ENCODE measurements at places on chromosomes 1 and 21. TPM values are rescaled to one million over a fixed set of nuclear protein-coding genes. Genes with fewer than 3 reads are reported as not detected.

DNA sequence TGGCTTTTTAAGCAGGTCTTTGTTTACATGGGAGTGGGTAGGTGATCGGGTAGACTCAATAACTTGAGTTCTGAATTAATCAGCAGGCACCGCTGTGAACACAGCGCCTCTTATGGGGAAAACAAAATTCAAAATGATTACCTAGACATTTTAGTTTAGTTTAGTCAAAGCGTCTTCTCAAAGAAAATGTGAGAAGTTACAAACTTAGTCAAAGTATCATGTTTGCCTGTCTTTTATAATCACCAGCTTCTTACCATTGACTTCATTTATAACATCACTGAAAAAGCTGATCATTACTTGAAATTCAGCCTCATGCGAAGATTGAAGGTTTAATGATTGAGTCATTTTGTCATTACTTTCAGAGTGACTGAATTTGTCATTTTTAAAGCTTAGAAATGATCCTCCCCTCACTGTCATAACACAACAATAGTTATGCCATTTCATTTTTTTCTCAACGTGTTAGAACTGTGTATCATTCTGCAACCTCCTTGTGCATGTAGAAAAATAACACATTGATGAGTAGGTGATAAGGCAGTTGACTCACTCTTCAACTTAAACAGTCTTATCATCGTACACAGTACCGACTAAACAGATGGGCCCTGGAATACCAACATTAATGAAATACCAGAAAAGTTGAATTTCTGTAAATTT is 188.5 kb downstream of the NFIA start:
- peak; percentile 24 for DNase-seq

DNA sequence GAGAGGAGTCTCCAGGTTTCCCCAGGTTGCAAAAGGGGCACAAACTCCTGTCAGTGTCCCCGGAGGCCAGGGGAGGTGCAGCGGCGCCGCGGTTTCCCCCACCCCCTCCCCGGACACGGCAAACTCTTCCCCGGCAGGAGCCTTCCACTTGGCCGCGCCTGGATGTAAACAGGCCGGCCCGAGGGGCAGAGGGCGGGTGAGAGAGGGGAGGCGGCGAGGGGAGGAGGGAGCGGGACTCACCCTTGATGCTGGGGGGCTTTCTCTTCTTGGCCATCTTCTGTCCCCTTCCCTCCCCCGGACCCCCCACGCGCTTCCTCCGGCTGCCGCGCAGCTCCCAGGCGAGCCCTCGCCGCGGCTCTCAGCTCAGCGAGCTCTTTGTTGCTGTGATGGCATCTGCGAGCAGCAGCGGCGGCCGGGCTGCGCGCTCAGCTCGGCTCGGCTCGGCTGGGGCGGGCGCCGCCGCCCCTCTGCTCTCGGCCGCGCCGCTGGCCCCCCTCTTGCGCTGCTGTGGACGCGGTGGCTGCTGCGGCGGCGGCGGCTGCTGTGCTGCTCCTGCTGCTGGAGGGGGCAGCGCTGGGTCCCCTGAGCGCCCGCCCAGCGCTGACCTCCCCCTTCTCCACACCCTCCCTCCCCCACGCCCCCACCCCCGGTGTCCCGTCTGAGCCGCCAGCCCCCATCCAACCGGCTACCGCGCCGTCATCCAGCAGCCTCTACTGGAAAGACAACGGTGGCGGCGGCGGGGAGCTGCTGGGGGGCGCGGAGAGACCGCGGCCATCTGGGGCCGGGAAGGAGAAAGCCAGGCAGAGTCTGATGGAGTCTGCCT is 4.9 kb upstream of the SLC44A5 start:
- DNase-seq = peak; percentile 30

DNA sequence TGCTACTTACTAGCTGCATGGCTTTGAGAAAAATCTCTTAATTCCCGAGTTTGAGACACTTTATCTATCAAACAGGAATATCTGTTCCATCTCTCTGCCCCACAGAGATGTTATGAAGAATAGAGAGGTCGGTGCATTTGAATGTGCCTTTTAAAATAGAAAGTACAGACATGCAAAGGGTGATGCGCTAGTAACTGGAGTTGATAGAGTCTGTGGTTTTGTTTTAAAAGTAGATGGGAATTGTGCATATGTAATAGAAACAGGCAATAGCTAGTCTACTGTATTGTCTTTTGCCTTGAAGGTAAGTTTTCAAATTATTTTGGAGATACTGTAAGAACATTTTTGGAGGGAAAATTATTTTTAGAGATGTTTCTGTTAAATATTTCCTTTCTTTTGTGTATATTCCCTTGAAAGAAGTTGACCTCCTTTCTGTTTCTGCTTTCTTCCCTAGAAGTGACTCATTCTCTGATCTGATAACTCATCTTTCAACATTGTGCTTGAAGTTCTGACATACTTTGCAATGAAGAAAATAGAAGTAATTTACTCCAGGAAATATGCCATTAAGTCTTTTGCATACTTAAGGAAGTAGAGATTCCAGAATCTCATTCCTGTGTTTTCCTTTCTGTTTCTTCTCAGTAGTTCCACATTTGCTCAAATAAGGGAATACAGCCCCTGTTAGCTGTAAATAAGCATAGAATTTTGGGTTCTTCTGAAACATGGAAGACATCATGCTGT is 151.6 kb downstream of the SDCCAG8 start:
- DNase-seq = no peak

DNA sequence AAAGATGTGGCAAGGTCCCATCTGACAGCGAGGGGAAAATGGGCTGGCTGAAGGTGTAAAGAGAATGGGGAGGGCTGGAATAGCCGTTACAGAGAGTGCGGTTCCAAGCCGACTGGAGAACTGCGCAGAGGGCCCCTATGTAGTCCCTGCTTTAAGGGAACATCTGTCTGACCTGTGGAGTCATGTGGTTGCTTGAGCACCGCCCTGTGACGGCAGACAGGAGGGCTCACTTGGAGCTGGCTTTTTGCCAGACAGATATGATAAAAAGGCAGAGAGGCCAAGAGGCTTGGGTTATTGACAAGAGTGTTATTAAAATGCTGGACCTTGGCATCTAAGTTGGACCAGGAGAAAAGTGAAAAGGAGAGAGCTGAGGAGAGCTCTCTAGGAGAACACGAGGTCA is 5.9 kb upstream of the PTPRF start:
- no peak for DNase-seq

DNA sequence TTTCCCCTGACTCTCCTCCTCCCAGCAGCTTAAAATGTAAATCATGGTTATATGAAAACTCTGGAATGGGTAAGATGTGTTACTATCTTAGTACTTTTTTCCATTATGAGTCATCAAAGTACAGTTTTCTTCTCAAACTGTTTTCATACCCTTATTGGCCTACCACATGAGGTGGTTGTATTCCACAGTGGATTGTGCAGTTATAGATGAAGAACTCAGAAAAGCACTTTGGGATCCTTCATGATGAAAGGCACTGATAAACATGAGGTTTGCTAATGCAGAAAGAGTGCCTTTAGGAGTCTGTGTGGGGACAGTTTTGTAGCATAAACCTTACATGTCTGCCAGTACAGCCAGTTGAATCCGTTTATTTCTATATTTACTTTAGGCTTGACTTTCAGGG is 32.0 kb upstream of the MYOCOS start:
- no peak for DNase-seq

DNA sequence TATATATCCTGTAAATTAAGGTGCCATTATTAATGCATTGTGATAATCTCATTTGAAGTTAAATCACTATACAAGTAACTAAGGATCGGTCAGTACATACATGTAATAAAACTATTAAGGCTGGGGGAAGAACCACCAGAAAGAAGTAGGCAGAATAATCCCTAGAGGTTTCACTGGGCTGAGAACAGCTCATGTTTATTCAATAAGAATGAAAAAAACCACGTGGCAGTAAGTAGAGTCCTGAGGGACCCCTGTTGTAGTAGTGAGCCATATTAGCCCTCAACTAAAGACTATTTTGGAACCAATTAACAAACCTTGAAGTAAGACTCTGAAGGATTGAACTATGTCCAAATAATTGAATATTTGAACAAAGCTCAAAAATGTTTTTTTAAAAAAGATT is 46.9 kb upstream of the ADAM30 start:
- DNase-seq = no peak

GRCh38 chr1:107004421-107004820 is 52.1 kb upstream of the PRMT6 start:
- no peak for DNase-seq

DNA sequence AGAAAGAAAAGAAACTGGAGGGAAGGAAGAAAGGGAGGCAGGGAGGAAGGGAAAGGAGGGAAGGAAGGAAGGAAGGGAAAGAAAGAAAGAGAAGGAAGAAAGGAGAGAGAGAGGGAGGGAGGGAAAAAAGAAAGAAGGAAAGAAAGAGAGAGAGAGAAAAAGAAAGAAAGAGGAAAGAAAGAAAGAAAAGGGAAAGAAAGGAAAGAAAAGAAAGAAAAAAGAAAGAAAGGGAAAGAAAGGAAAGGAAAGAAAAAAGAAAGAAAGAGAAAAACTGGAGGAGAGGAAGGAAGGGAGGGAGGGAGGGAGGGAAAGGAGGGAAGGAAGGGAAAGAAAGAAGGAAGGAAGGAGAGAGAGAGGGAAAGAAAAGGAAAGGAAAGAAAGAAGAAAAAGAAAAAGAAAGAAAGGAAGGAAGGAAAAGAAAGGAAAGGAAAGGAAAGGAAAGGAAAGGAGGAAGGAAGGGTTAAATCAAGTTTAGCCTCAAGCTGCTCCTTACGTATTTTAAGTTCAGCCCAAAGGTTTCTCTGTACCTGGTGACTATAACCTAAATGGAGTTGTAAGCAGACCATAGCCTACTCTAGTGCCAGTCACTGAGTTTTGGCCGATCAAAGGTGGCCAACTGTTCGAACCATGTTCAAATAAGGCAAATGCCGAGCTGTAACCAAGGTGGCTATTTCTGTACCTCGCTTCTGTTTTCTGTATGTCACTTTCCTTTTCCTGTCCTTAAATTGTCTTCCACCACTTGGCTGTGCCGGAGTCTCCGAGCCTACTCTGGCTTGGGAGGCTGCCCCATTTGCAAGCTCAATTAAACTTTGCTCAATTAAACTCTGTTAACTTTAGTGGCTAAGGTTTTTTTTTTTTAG is 37.8 kb upstream of the TMPRSS2 start:
- no peak for DNase-seq

- no peak for DNase-seq
These were observed 56.3 kb downstream of the NVL start for GRCh38 chr1:224273641-224274040.

DNA sequence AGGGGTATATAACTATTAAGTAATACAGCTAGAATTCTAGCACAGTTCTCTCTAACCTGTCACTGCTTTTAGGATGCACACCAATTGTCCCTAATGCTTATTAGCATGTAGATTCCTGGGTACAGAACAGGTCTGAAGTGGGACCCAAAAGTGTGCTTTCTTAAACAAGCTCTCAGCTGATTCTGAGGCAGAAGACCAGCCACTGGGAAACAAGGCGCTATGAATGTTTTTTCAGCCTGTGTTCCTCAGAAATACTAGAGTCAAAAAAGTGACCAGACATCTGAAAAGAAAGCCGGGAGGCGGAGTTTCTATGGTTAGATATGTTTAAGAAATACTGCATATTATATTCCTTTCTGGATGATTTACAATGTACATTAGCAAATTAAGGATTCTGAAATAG is 1.8 kb downstream of the PEF1 start:
- no peak for DNase-seq

DNA sequence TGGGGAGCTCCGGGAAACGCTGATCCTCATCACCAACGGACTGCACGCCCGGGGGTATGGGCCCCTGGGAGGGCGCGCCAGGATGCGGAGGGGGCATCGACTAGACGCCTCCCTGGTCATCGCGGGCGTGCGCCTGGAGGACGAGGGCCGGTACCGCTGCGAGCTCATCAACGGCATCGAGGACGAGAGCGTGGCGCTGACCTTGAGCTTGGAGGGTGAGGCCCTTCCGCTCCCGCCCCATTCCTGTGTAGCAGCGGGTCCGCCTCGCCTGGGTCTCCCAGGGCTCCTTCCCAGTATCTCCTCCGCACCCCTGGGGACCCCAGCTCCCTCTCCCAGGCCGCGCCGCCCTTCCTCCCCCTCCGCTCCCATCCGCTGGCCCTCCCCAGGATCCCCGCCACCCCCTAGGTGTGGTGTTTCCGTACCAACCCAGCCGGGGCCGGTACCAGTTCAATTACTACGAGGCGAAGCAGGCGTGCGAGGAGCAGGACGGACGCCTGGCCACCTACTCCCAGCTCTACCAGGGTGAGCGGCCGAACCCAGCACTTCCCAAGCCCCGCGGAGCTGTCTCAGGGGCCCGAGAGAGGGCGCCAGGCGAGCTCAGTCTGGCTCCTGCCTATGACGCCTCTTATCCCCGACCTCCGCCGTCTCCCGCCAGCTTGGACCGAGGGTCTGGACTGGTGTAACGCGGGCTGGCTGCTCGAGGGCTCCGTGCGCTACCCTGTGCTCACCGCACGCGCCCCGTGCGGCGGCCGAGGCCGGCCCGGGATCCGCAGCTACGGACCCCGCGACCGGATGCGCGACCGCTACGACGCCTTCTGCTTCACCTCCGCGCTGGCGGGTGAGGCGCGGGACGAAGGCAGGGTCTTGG is 5.0 kb downstream of the HAPLN2 start:
- DNase-seq = peak; percentile 59

DNA sequence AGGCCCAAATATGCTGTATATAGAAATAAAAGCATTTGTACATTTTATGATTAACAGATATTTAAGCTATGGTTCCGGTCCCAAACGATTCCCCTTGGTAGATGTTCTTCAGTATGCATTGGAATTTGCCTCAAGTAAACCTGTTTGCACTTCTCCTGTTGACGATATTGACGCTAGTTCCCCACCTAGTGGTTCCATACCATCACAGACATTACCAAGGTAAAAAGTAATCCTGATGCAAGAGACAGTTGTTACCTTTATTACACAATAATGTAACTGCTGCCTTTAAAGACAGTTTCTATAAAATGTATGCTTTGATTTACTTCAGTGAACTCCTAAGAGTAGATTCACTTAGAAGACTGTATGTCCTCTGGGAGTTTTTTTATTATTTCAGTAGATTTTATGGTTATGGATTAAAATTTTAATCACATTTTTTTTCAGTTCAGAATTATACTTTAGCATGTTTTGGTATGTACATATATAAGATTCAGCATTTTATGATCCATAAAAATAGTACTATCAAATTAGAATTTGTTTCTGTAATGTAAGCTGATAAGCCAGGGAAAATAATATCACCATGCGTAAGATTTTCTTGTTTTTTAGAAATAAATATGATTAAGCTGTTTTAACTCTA is 96.5 kb downstream of the USP25 start:
- DNase-seq = peak; percentile 53

- DNase-seq = no peak
These were observed 3.0 kb downstream of the HSPB7 start for GRCh38 chr1:16014509-16015482.

DNA sequence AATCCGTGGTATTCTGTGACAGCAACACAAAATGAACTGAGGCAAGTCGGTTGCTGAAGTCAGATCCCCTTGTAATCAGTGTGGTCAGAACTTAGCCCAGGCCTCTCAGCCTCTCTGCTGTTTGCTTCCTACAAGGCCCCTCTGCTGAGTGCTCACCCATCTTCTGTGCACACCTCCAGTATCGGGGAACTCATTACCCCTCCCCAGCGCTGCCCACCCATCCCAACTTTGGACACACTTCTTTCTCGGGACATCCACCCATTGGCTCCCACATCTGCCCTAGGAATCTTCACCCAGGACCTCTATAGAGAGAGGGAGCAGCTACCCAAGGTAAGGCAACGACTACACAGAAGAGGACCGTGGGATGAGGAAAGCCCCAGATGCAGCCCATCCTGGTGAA is 217.5 kb downstream of the MATN1 start:
- DNase-seq = no peak

- no peak for DNase-seq
These were observed 12.5 kb downstream of the RHOC start for GRCh38 chr1:112694363-112694929.

The NBPF26 gene
- 20.2 TPM for total RNA-seq

The ATXN7L2 gene
- total RNA-seq = 15.2 TPM

The SPSB1 gene
- total RNA-seq = 4.8 TPM

The RNU5D-1 gene
- total RNA-seq = not detected

The OR2L13 gene
- not detected for total RNA-seq

The FCN3 gene
- total RNA-seq = not detected

The CLDN8 gene
- not detected for total RNA-seq

The RIT1 gene
- total RNA-seq = 17.1 TPM

Data from activated naive CD4-positive, alpha-beta T cell treated with anti-CD3 and anti-CD28 coated beads for 36 hours (primary cell).